ENCODE measurements at places on chromosomes 1 and 21.

- no peak for DNase-seq
Measured at GRCh38 chr1:53108646-53109580, 33.5 kb downstream of the SLC1A7 start.

- no peak for DNase-seq
Measured at GRCh38 chr21:40481764-40482163, 365.2 kb downstream of the DSCAM start.

GRCh38 chr1:174204697-174205308, 45.5 kb downstream of the RABGAP1L start:
- no peak for DNase-seq

- DNase-seq: peak; percentile 41
Measured at GRCh38 chr1:14539953-14540563, 58.4 kb upstream of the KAZN start.

DNA sequence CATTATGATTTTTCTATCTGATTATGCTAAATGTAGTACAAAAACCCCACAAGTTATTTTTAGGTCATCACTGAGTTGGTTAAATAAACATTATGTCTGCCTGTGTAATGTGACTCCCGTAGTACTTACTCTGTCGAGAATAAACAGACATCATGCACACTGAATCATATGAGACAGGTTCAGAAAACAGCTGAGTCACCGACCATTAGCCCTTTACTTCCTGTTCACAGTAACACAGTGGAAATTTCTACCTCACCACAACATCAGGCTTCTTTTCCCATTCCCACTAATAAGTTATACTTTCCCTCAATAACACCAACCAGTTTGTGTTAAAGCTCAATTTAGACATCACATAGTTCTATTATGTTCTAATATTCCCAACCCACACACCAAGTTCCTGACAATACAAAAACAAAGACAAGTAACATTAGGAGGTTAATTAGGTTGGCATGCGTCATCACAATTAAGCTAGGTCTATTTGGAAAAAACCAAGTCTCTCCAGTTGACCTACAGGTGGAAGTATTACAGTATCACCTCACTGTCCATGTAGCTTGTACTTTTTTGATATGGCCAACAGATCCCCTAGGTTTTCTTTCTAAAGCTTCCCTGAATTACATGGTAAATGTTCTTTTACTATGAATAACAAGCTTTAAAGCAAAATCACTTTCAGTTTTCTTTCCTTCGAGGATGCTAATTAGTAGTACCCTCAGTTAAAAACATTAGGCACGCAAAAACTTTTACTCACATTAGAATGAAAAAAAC, 154.2 kb downstream of the EIF4G3 start:
- DNase-seq: peak; percentile 95

- no peak for DNase-seq
Measured at GRCh38 chr1:20390589-20391331, 95.2 kb downstream of the CAMK2N1 start.

DNA sequence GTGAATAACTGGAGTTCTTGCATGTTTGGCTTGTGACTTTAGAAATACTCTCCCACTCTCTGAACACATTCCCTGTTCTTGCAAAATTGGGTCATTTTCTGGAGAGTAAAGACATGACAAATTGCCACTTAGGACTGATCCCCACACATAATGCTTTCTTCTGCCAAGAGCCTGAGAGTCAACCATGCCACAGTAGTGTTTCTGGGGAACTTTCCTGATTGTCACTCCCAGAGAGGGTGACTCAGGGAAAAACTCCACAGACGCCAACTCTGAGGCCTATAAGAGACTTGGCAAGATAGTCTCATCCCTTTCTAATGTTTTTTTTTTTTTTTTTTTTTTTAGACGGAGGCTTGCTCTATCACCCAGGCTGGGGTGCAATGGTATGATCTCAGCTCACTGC, 157.8 kb downstream of the ATG4C start:
- no peak for DNase-seq

DNA sequence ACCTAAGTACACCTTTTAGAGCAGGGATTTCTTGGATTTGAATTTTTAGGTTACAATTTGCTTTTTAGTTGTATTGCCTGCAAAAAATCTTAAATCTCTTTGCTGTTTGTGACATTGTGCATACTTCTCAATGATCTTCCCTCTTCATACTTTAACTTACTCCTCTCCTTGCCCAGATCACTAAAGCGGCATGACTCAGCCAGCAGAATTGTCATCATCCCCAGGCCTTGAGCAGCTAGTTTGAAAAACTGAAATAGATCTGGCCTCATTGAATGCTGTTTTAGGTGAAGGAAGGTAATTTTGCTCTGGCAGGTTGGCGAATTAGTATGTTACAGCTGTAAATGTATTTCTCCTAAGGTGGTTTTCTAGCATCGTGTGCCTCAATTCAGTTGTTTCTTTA, 145.9 kb downstream of the RYR2 start:
- no peak for DNase-seq

- no peak for DNase-seq
Measured at GRCh38 chr1:51518586-51519047, 449 bp downstream of the EPS15 start.

DNA sequence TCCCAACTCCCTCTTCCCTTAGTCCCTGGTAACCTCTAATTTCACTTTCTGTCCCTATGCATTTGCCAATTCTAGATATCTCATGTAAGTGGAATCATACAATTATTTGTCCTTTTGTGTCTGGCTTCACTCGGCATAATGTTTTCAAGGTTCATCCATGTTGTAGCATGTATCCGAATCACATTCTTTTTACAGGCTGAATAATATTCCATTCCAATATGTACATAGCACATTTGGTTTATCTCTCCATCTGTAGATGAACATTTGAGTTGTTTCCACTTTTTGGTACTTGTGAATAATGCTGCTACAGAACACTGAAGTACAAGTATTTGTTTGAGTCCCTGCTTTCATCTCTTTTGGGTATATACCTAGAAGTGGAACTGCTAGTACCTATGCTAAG, 857 bp upstream of the LYPLAL1 start:
- DNase-seq: no peak

DNA sequence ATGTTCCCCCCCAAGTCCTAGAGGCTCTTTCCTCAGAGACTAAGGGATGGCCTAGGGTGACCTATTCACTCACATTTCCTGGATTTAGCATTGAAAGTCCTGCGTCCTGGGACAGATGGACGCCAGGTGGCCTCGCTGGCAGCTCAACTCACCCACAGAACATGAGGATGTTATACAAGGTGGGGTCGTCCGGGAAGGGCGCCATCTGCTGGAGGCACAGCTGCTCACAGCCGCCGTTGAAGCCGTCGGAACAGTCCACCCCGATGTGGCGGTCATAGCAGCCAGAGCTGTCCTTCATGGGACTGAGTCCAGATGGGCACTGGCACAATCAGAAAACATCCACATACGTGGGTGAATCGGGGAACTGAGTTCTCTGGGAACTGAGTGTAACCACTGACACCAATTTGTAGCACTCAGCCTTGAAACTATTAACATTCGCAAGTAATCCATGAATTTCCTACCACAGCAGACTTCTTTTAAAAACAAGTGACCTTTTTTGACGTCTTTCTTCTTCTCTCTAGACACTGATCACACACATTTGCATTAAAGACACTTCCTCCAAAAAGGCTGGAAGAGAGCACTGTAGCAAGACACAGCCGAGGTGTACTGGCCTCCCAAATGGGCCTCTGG, 215.4 kb downstream of the ASTN1 start:
- DNase-seq: peak; percentile 55

GRCh38 chr1:17635276-17635675, 95.8 kb downstream of the ARHGEF10L start:
- DNase-seq: no peak

- no peak for DNase-seq
Measured at GRCh38 chr1:240171907-240172306, 80.2 kb downstream of the FMN2 start.

- DNase-seq: no peak
Measured at GRCh38 chr1:228936881-228937280, 201.6 kb downstream of the RHOU start.

DNA sequence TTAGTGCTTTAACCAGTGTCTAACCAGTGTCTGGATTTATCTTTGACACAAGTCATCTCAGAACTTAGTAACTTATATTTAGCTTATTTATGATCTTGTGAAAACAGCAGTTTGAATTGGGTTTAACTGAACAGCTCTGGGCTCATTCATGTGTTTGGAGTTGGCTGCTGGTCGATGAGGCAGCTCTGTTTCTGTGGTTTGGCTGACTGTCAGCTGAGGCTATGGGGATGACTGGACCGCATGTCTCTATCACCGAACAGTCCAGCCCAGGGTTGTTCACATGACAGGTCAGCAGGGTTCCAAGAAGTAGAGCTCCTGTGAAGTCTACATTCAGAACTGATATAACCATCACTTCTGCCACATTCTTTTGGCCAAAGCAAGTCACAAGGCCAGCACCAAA, 29.1 kb upstream of the C21orf91 start:
- peak; percentile 94 for DNase-seq

DNA sequence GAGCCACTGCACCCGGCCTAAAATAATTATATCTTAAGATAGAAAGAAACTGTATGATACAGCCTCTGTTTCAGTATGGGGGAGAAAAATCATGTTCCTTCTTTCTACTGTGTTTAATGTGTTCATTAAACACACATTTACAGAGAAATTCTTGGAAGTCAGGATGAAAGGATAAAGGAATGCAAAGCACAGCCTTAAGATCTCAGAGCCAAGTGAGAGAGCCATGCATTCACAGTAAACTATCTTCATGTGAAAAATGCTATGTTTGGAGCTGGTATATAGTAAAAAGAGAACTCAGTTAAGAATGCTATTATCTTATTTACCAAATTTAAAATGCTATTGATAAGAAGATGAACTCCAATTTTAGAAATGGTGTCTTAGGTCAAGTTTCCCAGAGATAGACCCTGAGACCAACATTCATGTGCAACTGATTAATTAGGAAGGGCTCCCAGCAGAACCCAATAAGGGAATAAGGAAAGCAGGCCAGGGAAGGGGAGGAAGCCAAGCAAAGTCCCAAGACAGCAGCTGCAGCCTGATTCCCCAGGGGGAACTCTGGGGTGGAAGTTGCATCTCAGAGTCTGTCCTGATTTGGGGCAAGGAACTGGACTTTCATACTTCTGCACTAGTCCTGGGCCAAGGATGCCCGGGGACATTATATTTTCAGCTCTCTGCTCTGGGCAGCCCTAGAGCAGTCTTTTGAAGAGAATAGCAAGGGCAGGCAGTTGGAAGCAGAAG, 130.0 kb upstream of the ZNF648 start:
- DNase-seq: no peak

GRCh38 chr1:15192916-15193550, 39.5 kb downstream of the TMEM51 start:
- no peak for DNase-seq

DNA sequence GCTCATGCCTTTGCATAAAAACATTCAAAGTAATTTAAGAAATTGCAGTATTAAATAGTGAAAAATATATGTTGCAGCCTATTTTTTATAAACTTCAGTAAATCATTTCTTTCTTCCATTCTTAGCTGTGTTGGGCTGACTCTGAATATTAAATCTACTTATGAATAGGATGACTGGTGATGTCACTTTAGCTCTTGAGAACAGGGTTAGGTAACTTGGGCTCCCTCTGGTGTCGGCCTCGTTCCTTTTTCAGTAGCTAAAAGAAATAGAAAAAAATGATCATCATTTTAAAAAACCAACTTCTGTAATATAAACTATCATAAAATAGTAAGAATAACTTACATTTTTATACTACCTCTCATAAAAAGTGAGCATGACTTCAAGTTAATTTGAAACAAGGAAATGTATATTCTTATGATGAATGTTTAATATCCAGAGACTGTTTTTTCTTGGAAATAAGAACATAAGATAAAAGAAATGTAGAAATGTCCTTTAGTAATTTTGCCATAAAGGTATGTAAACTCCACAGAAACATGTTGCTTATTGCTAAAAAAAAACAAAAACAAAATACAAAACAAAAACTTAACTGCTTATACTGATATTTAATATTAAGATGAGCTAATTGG, 26.8 kb upstream of the NCAM2 start:
- DNase-seq: peak; percentile 35

- DNase-seq: peak; percentile 11
Measured at GRCh38 chr1:58783090-58783992, 506 bp downstream of the JUN start.

GRCh38 chr1:15411593-15412137, 2.0 kb downstream of the EFHD2 start:
- DNase-seq: no peak

GRCh38 chr1:185610954-185611353, 123.2 kb upstream of the HMCN1 start:
- DNase-seq: no peak

DNA sequence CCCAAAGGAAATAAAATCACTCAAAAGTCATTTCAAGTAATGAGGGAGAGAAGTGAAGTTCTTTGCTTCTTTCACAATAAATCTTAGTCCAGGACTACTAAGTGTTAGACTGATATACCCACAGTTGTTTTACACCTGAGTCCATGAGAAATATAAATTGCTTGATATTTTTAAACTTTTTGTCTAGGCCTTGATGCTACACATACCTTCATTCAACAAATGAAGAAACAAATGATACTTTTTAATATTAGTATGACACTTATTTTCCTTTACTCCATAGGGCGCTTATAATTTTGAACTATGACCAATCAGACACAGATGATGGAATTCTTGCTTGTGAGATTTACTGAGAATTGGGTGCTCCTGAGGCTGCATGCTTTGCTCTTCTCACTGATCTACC, at the start of gene OR14K1:
TSS of gene OR14K1 (plus strand) at position 301 of the 400 bp plus-strand sequence. CDS start at position 301, 0 bp downstream.
- DNase-seq: no peak

DNA sequence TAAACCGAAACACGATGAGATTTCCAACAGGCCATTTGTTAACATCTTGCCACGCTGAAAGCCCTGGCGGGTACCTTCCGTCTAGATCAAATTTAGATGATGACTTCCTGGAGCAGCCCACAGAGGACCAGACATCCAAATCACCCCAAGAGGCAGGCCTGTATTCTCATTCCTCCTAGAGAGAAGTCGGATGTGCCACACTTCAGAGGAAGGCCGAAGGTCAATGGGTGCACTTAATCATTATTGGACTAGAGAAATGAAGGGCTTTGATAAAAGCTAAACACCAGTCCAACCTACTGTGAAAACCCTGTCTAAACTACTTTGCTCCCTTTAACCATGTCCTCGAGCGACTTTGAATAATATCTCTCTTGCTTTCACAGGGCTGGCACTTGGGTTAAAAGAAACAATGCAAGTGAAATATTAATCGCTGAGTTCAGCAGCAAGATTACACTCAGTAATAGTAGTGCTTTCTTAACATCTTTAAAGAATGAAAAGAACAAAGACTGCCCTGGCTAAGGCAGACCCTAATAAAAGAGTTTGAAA, 76.5 kb downstream of the BCAR3 start:
- no peak for DNase-seq

GRCh38 chr21:32884062-32884461, 112.5 kb upstream of the PAXBP1 start:
- DNase-seq: no peak
